Stimulated activated CD4-positive, alpha-beta T cell treated with anti-CD3 and anti-CD28 coated beads, Interleukin-15, amount 100 ng/mL, for 48 hours (primary cell): ENCODE measurements at places on chromosomes 4 and X.

DNA sequence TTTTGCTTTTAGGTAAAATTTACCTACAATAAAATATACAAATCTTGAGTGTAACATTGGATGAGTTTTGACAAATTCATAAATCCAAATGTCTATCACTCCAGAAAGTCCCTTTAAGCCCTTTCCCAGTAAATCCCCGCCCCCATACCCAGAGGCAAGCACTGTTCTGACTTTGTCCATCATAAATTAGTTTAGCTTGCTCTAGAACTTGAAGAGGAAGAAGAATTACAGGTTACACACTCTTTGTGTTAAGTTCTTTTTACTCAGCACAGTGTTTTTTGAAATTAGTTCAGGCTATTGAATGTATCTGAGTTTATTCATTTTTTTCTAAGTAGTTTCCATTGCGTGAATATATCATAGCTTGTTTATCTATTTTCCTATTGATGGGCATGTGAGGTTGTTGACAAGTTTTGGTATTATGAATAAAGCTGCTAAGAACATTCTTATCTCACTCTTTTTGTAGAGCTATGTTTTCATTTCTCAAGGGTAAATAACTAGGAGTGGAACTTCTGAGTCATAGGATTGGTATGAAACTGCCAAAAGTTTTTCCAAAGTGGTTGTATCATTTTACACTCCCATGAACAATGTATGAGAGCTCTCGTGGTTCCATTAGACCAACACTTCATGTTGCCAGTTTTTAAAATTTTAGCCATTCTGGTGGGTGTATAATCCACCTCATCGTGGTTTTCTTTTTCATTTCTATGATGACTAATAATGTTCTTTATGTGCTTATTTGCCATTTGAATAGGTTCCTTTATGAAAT is 22.4 kb upstream of the HPSE start:
- DNase-seq = no peak

DNA sequence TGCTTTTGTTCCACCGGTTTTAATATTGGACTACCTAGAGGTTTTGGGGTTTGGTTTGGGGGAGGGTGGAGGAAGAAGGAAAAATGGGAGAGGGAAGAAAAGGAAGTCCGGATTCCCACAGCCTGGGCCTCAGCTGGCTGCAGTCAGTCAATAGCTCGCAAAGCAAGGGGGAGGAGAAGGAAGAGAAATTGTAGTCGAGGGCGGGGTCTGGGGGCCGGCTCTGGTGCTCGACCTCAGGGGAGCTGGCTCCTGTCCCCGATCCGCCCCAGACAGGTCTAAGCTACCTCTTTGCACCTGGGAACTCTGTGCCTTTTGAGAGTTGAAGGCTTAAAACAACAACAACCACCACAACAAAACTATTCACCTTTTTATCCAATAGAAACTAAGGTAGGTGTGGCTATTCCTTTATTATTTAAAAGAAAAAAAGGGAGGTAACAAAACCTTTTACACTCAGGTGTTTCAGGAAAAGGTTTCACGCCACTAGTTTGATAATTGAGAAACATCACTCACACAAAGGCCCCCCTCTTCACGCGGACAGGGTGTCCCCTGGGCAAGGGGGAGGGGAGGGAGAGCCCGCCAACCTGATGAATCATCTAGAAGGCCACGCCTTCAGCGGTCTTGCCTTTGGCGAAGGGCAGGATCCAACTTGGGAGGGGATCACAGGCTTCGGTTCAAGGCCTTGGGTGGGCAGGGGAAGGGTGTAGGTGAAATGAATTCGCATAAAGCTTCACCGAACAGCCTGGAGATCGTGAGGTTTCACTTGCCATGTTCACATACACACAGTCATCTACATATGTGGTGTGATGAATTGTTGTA is 1.6 kb upstream of the LNX1 start:
- DNase-seq = no peak

- DNase-seq = no peak
Measured at GRCh38 chr4:94913316-94913715, 155.6 kb downstream of the BMPR1B start.

GRCh38 chr4:43781125-43781524 is 667.5 kb downstream of the KCTD8 start:
- no peak for DNase-seq

- peak; percentile 71 for DNase-seq
Measured at GRCh38 chrX:38800981-38801845, at the start of gene MID1IP1. MID1IP1 (plus strand) TSS chrX:38801459; CDS start chrX:38804947, 3,488 bp downstream.

DNA sequence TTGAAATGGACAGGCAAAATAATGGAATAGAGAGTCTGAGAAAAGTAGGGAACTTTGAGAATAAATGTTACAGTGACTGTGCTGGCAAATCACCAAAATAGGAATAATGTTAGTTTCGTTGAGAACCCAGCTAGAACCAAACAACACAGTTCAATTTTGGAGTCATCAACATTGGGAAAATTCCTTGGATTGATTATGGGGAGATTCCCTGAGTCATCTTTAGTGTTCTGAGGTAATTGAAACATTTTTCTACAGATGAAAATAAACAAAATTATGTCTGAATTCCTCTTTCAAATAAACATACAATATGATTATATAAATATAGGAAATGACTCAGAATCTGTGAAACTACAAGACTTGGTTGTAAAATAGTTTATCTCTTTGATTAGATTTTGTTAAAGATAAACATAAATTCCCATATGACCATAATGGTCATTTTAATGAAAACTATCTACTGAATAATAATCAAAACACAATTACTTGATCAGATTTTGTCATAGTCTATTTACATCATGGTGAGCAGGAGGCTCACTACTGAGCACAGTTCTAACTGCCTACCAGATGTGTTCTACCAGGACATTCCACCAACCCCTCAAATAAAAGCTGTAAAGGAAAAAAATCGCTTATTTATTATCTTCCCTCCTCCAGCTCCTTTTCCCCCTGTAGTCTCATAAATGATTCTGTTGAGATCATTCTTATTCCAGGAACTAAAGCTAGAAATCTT is 51.4 kb upstream of the GABRA2 start:
- DNase-seq = no peak

DNA sequence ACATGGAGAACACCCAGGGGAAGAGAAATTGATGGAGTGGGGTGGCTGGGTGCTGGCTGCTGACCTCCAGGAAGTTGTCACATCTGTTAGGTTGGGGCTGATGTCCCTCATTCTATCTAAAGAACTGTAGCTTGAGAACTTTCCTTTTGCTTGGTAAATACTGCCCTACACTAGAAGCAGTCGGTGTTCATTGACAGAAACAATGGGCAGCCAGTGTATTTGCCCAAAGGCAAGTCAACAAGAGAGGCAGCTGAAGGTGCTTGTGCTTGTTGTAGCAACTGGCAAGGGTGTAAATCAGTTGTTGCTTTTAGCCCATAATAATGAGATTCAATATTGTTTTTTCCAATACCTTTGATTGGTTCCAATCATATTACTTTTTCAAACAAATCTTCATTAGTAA is 956 bp downstream of the TMEM154 start:
- no peak for DNase-seq

DNA sequence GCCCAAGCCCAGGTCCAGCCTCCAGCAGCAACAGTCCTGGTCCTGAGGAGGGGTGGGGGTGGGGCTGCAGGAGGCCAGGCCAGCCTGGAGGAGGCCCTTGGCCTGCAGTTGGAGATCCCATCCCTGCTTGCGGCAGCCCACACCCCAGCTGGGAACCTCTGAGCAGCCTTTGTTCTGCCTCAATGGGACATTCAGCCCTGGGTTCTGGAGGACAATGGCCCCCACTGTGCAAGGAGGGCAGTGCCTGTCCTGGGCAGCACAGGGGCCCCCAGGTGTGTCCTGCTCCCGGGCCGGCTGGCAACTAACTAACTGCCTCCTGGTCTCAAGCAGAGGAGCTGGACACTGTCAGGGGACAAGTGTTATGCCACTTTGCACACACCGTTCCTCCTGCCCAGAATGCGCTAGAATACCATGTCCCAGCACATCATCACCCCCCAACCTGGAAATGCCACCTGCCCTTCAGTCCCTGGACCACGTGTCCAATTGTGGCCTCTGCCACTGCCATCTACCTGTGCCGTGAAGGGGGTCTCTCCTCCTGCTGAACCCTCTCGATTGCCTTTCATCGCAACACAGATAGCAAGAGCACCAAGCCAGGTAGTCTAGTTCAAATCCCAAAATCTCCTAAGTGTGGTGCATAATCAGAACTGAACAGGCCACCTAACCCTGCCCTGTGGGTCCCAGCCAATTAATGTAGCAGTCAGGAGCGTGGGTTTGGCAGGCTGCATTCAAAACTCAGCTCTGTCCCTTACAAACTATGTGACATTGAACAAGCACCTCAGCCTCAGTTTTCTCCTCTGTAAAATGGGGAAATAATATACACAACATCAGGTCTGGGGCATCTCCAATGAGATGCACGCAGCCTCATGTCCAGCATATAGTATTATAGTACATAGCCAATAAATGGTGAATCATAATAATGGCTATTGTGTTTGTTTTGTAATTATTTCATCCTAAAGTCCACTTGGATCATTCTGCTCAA is 8.8 kb downstream of the PPP2R2C start:
- DNase-seq = no peak

DNA sequence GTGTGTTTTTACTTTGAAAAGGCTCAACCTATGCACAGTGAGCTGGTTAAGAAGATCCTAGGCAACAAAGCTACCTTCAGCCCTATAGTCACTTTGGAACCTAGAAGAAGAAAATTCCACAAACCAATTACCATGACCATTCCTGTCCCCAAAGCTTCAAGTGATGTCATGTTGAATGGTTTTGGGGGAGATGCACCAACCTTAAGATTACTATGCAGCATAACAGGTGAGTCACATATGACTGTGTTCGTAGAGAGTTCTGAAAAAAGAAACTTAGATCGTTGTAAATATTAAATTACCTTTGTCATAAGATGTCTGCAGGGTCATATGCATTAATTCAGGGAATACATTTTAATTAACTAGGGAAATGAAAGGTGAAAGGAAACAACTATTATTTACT is 287.1 kb downstream of the ANK2 start:
- no peak for DNase-seq

DNA sequence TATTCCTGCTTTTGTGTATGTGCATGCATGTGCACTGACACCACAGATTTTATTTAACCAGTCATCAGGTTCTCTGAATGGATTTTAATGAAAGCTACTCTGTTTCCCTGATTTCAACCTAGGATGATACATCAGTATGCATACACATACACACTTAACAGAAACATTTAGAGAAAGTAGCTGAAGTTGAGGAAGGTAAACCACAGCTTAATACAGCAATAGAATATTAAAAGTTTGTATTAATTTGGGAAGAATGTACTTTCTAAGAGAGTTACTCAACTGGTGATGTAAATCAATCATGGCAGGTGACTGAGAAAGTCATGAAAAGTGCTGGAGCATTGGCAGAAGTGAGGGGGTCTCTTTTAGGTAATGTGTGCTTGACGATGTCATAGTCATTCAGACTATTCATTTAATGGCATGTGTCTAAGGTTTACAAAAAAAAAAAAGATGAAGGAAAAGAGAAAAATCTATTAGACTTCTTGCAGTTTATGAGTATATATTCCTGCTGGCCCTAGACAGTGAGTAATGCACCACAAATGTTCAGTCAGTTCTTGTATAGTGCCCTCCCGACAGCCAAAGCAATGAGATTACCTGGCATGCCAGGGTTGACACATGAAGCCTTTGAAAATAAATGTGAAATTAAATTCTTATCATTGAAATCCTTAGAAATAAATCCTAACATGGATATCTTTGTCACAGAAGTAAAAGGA is 187.6 kb downstream of the RAPGEF2 start:
- no peak for DNase-seq

DNA sequence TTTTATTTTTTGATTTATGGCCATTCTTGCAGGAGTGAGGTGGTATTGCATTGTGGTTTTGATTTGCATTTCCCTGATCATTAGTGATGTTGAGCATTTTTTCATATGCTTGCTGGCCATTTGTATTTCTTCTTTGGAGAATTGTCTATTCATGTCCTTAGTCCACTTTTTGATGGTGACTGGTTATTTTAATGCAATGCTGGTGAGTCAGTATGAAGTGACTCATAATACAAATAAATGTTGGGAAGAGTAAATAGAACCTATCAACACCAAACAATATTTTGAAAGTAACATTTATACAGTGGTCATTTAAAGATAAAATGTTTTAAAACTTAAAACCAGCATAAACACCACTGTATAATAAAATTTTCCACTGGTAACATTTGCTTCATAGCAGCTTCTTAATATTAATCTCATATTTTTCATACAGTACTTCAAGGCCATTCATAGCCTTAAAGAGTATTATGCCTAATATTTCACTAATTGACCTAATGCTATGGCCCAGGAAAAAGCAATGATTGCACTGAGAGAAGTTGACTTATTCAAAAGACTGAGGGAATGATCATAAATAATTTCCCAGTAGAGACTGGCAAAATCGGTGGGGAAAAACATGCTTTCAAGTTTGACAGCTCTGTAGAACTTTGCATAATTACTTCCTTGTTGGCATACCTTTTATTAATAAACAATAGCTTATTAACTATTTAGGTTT is 33.9 kb downstream of the CASK start:
- no peak for DNase-seq

DNA sequence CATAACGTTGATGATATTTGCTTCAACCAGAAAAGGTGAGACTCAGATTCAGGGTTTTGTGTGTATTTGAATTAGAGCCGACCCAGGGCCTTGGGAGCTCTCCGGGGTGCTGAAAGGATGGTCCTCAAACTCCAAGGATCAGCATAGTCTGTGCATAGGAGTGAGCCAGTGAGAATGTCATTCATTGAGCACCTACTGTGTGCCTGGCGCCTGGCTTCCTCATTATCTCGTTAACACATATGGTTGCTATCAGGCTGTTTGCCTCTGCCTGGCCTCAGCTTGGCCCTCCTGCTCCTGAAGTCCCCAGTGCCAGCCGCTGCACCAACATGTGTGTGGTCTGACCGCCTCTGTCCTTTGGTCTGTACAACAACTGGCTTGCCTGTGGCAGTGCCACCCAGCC is 25.1 kb upstream of the JAKMIP1 start:
- DNase-seq = no peak

DNA sequence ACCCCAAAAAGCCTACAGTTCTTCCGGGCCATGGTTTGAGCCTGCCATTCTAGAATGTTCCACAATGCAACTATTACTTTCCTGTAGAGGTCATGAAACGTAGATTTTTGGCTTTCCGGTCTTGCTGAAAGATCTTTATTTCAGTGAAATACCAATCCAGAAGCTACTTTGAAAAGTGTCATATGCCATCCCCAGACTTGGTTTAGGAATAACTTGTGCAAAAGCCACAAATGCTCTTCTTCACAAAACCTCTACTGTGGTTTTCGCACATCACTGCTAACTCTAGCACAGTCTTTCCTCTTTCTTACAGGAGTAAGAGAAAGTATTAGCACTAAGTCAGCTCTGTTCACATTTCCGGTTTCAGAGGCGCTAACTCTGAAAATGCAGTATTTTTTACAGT is 12.7 kb upstream of the CD40LG start:
- no peak for DNase-seq

DNA sequence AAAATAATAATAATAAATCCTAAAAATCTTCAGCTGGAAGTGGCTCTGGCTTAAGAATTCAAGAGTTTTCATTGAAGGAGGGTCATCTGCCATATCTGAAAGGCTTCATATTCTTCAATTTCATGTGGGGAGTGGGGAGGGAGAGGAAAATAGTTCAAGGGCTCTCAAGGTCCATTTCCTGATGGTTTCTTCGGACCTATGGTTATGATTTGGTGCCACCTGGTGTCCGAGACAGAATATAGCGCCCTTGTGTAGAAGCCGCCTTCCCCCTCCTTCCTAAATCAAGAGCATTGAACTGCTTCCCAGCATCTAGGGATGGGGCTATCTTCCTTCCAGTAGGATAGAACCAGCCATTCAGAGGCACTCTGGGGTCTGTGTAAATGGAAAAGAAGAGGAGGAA is 34.3 kb downstream of the NLGN3 start:
- DNase-seq = peak; percentile 30

- DNase-seq = no peak
Measured at GRCh38 chrX:41472231-41472815, 25.2 kb downstream of the NYX start.
